ENCODE measurements at places on chromosomes 7 and 10. TPM values are rescaled to one million over a fixed set of nuclear protein-coding genes. Genes with fewer than 3 reads are reported as not detected.

Gene ITGB8
- 6.5 TPM for total RNA-seq

Gene ENKUR
- not detected for total RNA-seq

Gene CPA5
- total RNA-seq: not detected

DNA sequence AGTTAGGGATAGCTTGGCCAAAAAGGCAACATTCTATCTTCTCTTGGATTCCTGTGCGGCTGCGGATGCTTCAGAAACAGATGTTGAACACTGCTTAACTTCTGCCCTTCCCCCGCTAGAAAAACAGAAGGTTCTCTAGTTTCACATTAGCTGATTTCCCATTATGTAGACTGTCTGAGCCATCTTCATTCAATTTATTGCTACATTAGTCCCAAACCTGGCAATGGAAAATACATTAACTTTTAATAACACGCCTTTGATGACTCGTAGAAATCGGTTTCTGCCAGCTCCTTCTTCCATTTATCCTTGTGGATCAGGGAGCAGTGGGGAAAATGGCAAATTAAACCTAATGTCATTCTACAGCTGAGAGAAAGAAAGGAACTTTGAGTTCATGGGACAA lies 119.9 kb downstream of the SLC16A9 start:
- no peak overlapping the region for H3K27ac ChIP-seq
- H3K27me3 ChIP-seq: no peaks in the 10 kb centered on the region
- H3K4me3 ChIP-seq: no peak overlapping the region
- no peaks in the 10 kb centered on the region for H3K4me1 ChIP-seq
- no peak for DNase-seq
- no peaks in the 10 kb centered on the region for H3K36me3 ChIP-seq

GRCh38 chr10:68938117-68938516 lies 17.9 kb upstream of the DDX21 start:
- peaks cover 63% of the 10 kb centered on the region for H3K36me3 ChIP-seq
- H3K4me1 ChIP-seq: no peaks in the 10 kb centered on the region

- DNase-seq: no peak
- no peaks in the 10 kb centered on the region for H3K36me3 ChIP-seq
- peak overlapping the region; percentile 60 for H3K27ac ChIP-seq
- no peaks in the 10 kb centered on the region for H3K4me1 ChIP-seq
- H3K4me3 ChIP-seq: no peak overlapping the region
- peaks cover 45% of the 10 kb centered on the region for H3K27me3 ChIP-seq
Measured at GRCh38 chr10:69559525-69559924, 13.7 kb downstream of the NEUROG3 start.

- no peaks in the 10 kb centered on the region for H3K4me1 ChIP-seq
- H3K27me3 ChIP-seq: peaks cover 100% of the 10 kb centered on the region
- no peak for DNase-seq
Measured at GRCh38 chr10:101241840-101242707, 12.8 kb upstream of the LBX1 start.

DNA sequence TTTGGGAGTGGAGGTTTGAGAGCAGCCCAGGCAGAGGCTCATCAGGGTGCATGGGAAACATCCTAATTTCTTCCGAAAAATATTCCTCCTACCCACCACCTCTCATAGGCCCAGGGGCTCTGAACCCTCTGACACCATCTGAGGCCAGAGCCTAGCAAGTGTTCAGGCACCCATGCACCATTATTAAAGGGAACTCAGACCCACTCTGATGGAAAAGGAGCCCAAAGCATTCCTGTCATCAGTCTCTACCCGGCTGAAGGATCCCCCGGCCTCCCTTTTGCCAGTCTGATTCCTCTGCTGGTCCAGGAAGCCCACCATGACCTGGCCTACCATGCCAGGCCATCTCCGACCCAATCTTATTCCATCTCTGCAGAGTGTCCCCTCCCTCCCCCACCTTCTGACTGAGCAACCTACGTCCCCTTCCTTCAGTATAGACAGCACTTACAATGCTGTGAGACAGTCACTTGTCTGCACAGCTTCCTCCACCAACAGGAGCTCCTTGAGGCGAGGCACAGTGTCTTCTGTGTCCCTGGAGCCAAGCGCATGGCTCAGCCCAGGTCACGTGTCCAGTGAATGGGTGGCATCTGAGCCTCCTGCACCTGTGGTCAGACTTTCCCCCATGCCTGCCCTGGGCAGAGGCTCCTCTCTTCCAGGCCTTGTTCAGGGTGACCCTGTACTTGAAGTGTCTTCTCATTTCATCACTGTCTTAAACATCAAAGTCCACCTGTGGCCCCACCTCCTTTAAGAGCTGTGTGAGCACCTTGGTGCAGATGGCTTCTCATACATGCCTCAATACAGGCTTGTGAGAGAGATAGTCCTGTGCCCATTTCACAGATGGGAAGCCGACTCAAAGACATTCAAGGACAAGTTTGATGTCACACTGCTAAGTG lies 889 bp upstream of the GPR15LG start:
- H3K27me3 ChIP-seq: no peaks in the 10 kb centered on the region
- DNase-seq: peak; percentile 32
- H3K27ac ChIP-seq: peak overlapping the region; percentile 44
- no peaks in the 10 kb centered on the region for H3K36me3 ChIP-seq
- H3K4me3 ChIP-seq: no peak overlapping the region

DNA sequence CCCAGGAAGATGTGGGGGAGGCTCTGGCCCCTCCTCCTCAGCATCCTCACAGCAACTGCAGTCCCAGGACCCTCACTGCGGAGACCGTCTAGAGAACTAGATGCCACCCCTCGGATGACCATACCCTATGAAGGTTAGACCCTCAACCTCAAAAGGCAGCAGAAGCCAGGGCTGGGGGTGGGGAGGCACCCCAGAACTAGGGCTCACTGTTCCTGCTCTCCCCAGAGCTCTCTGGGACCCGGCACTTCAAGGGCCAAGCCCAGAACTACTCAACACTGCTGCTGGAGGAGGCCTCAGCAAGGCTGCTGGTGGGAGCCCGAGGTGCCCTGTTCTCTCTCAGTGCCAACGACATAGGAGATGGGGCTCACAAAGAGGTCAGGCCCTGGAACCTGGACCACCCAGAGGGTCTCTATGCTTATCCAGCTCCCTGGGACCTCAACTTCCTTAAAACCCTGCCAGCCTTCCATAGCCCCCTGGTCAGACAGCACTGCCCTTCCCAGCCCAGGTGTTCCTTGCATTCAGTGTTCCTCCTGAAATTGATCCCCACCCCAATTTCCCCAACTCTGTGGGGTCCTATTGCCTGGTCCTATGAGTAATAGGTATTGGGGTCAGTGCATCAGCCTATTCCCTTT lies 3.7 kb downstream of the SEMA4G start:
- DNase-seq: no peak
- H3K36me3 ChIP-seq: peaks cover 1% of the 10 kb centered on the region
- no peaks in the 10 kb centered on the region for H3K27me3 ChIP-seq
- no peak overlapping the region for H3K4me3 ChIP-seq
- H3K4me1 ChIP-seq: peaks cover 16% of the 10 kb centered on the region

DNA sequence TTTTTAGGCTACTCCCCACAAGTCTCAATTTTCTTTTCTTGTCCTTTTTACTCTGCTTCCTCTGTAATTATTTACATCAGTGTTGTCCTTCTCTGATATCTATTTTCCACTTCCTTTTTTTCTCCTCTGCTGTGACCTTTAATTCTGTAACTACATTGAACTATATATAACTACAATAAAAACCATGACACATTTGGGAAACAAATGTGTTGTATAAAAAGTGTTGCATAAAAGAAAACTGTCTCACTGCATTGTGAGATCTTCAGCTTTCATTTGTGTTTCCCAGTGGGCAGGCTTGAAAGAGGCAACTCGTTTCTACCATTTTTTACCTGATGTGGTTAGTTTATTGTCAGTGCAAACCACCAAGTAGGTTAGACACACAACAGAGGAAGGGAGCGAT lies 483.9 kb upstream of the NRP1 start:
- no peak overlapping the region for H3K4me3 ChIP-seq
- H3K27ac ChIP-seq: no peak overlapping the region
- H3K36me3 ChIP-seq: no peaks in the 10 kb centered on the region
- H3K4me1 ChIP-seq: no peaks in the 10 kb centered on the region

DNA sequence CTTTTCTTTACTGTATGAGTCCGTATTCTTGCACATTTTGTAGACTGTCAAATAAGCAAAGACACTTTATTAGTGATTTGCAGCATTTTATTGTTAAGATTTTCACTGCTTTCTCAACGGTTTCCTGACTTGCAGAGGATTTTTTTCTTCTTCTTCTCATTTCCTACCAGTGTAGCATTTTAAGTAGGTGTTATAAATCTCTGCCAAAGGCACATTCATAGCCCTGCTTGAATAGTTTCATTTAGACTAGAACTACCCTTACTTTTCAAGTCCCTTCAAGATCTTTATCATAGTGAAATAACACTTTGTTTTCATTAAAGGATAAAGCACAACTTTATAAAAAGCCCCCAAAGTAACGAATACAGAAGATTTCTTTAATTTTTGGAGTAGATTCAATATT lies 271.4 kb downstream of the TSPAN12 start:
- no peaks in the 10 kb centered on the region for H3K27me3 ChIP-seq
- no peaks in the 10 kb centered on the region for H3K4me1 ChIP-seq
- DNase-seq: no peak
- no peak overlapping the region for H3K27ac ChIP-seq

DNA sequence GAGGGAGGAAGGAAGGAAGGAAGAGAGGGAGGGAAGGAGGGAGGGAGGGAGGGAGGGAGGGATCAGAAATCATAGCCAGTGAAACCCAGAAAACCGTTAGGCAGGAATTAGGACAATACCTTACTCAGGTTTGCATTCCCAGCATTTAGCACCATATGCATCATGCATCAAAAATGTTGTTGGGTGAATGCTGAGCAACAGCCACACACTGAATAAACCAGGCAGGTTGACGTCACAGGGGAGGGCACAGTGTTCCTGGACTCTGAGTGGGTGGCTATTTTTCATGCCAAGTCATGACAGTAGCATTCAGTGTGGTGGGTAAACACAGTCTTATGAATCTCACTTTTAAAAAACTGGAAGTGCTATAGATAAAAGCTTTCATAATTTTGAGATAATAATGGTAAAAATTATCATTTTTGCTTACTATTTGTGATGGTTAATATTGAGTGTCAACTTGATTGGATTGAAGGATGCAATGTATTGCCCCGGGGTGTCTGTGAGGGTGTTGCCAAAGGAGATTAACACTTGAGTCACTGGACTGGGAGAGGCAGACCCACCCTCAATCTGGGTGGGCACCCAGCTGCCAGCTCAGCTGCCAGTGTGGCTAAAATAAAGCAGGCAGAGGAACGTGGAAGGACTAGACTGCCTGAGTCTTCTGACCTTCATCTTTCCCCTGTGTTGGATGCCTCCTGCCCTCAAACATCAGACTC lies 199.1 kb upstream of the PRKCQ start:
- no peak for DNase-seq
- no peaks in the 10 kb centered on the region for H3K36me3 ChIP-seq
- H3K4me1 ChIP-seq: no peaks in the 10 kb centered on the region
- no peak overlapping the region for H3K4me3 ChIP-seq

GRCh38 chr7:45703373-45703821 lies 129.2 kb downstream of the ADCY1 start:
- no peaks in the 10 kb centered on the region for H3K4me1 ChIP-seq
- no peaks in the 10 kb centered on the region for H3K36me3 ChIP-seq
- no peak overlapping the region for H3K4me3 ChIP-seq
- peak; percentile 35 for DNase-seq

All from endodermal cell (in vitro differentiated cells).